Stimulated activated CD4-positive, alpha-beta T cell treated with anti-CD3 and anti-CD28 coated beads, Interleukin-2, amount 100 ng/mL, for 24 hours (primary cell): ENCODE measurements at places on chromosomes 16 and 17.

GRCh38 chr17:36148559-36149295, 27.7 kb downstream of the TBC1D3B start:
- DNase-seq = peak; percentile 77

- no peak for DNase-seq
Measured at GRCh38 chr17:10268005-10268404, 69.6 kb upstream of the GAS7 start.

DNA sequence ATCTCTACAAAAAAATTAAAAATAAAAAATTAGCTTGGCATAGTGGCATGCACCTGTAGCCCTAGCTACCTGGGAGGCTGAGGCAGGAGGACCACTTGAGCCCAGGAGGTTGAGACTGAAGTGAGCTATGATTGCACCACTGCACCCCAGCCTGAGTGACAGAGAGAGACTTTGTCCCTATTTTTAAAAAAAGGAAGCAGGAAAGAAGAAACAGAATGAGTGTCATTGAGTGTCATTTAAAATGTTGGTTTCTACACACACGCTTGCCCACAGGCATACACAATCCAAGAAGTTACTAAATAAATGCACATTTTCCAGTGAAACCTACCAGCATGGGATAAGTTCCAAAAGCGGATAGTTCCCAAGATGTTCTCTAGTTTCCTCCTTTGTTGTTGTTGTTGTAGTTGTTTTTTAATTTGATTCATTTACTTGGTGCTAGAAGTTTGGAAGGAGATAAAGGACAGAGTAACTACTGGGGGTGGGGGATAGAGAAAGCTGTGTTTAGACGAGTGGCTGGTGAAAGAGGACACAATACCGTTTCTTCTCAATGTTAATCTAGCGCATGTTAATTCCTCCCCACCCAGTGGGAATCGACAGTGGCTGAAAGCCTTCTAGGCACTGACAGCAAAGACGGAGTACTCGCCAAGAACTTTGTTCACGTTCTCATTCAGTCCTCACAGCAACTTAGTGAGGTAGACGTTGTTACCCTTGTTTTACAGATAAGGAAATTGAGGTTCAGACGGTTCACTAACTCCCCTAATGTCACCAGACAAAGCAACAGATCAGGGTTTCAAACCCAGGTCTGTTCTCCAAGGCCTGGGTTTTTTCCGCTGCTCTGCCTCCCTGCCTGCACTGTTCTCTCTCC, 17.3 kb downstream of the MRPS23 start:
- DNase-seq = no peak

- no peak for DNase-seq
Measured at GRCh38 chr16:86314402-86315025, 195.8 kb upstream of the FOXF1 start.

- no peak for DNase-seq
Measured at GRCh38 chr17:27496437-27496943, 40.2 kb downstream of the KSR1 start.

DNA sequence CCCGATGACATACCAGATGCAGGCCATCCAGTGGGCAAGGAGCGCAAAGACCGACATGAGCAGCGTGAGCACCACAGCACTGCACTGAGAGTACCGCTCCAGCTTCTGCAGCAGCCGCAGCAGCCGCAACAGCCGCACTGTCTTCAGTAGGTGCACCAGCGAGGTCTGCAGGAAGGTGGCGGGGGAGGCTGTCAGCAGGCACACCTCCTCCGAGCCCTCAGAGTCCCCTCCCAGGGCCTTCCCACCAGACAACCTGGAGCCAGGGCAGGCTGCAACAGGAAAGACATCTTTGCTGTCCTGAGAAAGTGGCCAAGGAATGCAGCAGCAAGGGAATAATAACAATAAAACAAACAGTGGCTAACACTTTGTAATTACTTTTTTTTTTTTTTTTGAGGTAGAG, 9.1 kb downstream of the KCNH4 start:
- no peak for DNase-seq

- no peak for DNase-seq
Measured at GRCh38 chr17:36152639-36153120, 23.8 kb downstream of the TBC1D3B start.

DNA sequence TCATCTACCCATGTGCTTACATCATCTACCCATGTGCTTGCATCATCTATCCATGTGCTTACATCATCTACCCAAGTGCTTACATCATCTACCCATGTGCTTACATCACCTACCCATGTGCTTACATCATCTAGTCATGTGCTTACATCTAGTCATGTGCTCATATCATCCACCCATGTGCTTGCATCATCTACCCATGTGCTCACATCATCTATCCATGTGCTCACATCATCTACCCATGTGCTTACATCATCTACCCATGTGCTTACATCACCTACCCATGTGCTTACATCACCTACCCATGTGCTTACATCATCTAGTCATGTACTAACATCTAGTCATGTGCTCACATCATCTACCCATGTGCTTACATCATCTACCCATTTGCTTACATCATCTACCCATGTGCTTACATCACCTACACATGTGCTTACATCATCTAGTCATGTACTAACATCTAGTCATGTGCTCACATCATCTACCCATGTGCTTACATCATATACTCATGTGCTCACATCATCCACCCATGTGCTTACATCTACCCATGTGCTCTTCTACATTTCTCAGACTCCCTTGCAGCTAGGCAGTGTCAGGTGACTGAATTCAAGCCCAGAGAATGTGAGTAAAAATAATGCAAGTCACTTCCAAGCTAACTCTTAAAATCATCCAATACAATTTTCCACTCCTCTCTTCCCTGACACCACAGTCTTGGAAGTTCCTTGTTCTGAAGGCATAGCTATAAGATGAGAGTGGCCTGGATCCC, 196.8 kb downstream of the CBLN1 start:
- DNase-seq = no peak

GRCh38 chr16:83215406-83216001, 588.7 kb downstream of the CDH13 start:
- DNase-seq = peak; percentile 46

- DNase-seq = no peak
Measured at GRCh38 chr16:78057803-78058564, 35.6 kb downstream of the CLEC3A start.

DNA sequence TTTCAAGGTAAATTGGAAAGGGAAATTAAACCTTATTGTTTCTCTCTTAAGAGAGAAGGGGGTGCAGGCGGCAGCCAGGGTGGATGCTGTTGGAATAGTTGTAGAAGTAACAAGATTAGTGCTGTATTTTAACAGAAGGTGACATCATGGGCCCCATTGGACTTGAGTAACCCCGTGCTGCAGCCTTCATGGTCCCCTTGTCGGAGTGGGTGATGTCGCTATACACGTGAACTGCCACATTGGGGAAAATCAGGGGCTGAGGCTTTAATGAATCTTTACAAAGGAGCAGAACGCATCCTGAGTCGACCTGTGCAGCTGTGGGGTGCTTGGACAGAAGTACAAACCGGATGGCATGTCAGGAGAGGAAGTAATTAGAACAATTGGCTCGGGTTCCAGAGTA, 3.2 kb downstream of the SNX11 start:
- DNase-seq = no peak

DNA sequence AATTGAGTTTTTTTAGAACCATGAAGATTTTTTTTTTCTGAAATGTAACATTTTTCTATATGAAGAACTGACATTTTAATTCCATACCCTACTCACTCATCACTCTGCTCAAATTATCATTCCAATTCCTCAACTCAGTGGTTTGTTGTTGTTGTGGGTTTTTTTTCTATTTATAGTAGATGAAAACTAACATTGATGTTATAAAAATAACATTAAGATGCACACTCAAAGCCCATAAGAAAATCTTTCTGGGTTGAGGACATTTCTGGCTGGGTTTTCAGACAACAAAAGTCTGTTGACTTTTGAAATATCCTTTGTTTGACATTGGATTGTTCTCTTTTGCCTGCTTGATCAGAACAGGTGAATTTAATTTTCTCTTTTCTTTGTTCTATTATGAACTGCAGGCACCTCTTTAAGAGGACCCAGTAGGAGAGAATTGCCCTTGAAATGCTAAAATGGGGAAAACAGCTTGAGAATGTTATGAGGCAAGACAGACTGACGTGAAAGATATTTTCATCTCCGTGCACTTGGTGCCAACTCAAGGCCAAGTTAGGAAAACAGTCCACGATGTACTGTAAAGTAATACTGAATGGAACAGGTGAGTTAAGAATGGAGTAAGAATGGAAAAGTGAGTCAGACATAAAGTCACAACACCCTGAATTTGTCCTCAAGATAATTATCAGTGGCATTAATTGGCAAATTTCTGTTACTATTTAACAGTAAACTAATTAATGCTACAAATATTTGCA, 16.1 kb upstream of the ABCA5 start:
- DNase-seq = no peak

DNA sequence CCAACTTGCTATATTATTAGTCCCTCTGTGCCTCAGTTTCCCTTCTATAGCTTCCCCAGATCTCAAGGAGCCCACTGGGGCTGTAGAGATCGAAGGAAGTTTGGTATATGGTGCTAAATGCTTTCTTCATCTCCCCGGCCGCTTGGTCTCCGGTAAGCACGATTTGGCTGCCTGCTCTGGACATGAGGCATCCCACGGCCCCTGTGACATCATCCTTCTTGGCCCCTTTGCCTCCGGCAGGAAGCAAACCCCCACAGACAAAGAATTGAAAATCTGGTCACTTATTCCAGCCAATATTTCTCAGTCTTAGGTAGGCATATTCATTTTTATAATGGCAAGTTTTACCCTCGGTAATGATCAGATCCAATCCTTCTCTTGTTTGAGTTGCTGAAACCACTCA, 65.8 kb downstream of the WSCD1 start:
- no peak for DNase-seq

DNA sequence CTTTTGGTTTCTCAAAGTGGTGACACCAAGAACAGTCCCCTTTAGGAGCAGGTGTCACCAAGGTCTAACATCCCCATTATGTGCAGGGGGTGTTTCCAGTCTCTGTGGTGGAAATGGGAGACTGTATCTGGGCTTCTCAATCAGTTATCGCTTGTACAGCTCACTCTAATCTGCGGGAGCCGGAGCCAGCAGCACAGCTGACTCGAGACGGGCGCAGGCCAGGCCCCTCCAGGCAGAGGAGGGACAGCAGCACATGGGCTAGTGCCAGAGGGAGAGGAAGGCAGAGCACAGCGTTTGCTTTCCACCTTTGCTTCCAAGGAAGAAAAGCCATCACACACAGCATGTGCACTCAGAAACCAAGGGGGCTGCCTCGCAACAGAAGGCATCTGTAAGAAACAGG, 91.2 kb upstream of the CREBBP start:
- no peak for DNase-seq

- DNase-seq = no peak
Measured at GRCh38 chr17:72426948-72427760, 306.3 kb downstream of the SOX9 start.

- DNase-seq = no peak
Measured at GRCh38 chr16:65054457-65054856, 67.4 kb downstream of the CDH11 start.

GRCh38 chr16:83520596-83520995, 287.2 kb upstream of the HSBP1 start:
- no peak for DNase-seq
